ENCODE measurements at places on chromosomes 12 and 14.

DNA sequence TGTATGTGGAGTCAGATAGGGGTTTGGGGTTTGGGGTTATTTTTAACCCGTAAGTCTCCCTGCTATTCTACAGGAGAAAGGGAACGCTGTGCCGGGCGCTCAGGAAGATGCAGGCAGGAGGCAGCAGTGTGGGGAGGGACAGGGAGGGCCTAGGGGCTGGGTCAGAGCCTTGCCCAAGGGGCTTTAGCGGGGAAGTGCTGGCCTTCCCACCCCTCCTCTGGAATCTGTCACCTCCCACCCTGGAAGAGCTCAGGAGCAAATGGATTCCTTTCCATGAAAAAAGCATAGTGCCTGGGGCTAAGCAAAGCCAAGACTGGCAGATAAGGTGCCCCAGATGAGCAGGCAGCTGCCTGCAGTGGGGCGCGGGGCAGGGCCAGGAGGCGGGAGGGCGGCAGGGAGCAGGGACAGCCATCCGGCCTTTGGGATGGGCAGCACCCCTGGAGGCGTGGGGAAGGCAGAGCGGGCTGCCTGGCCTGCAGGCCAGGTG is 7.3 kb upstream of the INF2 start:
- no peak for DNase-seq

GRCh38 chr12:111842556-111843396 is 748 bp downstream of the MAPKAPK5 start:
- peak; percentile 22 for DNase-seq

DNA sequence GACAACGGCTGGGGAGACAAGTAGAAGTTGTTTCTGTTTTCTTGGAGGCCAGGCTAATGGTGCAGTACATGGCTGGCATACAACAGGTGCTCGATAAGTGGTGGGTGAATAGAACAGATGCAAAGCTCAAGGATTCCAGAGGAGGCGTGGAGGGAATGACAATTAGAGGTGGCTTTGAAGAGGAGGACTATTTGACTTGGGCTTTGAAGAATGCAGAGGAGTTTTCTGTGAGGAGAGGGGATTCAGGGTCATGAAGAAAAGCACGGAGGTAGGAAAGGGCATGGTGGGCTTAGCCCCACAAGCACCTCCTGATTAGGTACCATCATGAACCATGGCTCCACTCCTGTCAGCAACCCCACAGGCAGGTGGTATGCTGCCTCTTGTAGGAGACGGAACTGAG is 142.3 kb downstream of the RBM19 start:
- no peak for DNase-seq

- no peak for DNase-seq
Observed at GRCh38 chr12:15253990-15254389, 32.8 kb upstream of the RERG start.

DNA sequence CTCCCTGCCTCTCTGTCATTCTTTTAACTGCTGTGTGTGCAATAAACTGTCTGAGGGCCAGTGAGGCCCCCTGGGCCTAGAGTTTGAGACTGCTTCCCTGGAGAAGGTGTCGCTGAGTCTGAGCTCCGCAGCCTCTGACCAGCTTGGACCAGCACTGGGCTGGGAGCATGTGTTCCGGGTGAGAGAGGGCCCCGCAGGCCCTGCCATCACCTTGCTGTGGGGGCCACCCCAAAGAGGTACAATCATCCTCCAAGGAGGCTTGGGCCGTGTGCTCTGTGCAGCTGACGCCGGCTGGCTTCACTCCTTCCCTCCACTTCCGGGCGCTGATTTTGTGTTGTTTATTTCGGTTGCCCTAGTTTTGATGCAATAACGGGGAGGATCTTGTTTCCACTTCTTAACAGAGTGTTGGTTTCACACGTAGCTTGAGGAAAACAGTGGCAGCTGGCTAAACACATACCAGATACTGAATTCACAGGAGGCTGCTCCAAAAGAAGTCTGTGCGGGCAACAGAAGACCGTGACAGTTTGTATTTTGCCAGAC is 121.6 kb downstream of the TMEM132C start:
- DNase-seq, result no peak

DNA sequence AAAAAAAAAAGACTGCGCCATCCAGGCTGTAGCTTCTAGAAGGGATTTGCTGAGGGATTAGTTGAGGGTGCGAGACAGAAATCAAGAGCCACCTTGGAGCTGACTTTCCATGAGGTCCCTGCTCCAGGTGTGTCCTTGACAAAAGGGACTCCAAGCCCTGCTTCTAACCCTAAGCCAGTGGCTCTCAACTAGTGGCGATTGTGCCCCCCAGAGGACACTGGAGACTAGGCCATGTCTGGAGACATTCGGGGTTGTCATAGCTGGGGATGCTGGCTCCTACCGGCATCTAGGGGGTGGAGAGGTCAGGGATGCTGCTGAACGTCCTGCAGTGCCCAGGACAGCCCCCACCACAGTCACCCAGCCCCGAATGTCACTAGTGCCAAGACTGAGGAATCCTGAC is 40.6 kb downstream of the SPRING1 start:
- peak; percentile 32 for DNase-seq

DNA sequence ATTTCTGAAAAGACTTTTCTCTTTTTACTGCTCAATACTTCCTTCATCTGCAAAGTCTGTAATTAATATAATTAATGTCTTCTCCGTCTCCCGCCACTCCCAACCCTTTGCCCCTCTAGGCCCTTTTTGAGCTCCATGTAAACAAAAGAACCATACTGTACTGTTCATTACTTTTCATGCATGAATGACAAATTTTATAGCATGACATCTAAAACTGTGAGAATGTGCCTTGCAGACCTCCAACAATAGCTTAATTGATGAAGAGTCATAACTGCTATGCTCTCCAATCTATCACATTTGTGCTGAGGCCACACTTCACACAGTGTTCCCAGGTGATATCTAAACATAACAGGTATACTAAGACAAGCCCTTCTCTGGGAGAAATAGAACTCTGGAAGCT is 1122.7 kb upstream of the ATXN7L3B start:
- no peak for DNase-seq

DNA sequence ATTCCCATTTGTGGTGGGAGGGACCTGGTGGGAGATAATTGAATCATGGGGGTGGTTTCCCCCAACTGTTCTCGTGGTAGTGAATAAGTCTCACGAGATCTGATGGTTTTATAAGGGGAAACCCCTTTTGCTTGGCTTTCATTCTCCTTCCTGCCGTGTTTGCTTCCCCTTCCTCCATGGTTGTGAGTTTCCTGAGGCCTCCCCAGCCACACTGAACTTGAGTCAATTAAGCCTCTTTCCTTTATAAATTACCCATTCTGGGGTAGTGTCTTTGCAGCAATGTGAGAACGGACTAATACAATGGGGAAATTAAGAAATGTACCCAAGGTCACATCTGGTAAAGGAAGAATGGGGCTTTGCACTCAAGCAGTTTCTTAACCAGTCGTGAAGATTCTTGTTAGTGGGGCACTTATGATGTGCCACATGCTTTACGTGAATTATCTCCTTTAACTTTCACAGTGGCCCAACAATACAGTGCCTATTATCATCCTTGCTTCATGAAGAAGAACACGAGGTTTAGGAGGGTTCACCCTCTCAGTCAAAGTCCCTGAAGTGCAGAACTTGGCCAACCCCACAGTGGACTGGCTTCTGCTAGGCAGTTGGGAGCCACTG is 234.3 kb downstream of the EFCAB11 start:
- peak; percentile 73 for DNase-seq

DNA sequence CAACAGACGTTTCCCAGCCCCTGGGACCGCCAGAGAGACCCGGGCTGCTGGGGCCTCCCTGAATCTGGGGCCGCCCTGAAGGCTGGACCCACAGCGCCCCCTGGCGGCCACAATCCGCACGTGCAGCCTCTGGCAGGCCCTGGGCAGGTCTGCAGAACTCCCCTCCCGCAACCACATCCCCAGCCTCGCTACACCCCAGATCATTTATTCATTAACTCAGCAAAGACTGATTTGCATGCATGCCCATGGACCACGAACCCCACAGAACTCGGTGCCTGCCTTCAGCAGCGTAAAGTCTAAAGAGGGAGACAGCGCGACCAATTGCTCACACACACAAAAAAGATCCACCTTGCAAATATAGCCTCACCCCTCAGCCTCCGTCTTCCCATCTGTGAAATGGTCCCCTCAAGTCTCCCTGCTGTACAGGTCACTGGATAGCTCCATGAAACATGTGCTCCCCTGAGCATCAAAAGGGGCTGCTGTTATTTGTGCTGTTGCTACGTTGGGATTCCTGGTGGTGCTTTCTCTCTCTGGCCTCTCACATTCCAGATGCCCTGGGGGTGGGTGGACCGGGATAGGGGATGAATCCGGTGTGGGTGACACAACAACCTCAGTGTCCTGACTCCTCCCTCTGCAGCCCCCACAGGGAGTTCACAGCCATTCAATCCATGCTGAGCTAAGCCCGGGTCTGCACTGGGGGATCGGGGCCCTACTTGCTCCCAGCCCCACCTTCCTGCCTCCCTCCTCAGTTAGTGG is 96.4 kb downstream of the SCARB1 start:
- peak; percentile 58 for DNase-seq

- no peak for DNase-seq
Observed at GRCh38 chr12:105502426-105502930, 172.0 kb downstream of the C12orf75 start.

DNA sequence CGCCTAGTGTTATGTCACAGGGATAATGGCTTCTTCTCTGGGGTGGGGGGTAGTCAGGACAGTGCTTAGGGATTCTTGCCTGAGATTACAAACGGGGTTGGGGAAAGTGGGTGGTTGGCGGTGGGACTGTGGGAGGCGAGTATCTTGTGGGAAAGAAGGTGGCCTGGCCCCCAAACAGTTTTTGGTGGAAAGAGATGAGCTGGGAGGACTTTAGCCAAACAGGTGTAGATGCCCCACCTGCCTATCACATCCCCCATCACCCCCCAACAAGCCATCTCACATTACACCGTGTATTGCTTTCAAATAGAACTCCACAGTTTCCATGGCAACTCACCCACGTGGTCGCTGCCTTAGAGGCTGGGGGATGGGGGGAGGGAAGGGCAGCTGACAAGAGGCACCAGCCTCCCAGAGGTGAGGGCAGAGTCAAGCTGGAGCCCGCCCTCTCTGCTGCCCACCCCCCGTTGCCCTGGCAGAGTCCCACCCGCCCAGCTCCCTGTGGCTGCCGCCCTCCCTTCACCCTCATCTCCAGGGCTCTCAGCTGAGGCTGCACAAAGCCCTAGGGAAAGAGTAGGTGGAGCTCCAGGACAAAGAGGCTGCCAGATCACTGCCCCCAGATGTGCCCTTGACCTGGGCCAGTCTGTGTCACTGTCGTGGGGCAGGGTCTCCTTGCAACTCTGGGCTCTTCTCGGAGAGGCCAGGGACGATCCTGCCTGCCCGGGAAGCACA is 98.3 kb downstream of the LRRC74A start:
- no peak for DNase-seq

DNA sequence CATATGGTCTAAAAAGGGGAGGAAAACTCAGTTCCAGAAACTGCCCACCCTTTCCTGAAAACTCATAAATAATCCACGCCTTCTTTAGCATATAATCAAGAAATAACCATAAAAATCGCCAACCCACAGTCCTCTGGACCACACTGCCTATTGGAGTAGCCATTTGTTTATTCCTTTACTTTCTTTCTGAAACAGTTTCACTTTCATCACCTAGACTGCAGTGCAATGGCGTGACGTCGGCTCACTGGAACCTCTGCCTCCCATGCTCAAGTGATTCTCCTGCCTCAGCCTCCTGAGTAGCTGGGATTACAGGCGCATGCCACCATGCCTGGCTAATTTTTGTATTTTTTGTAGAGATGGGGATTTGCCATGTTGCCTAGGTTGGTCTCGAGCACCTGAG is 44.2 kb downstream of the CLMN start:
- DNase-seq, result no peak

GRCh38 chr14:35687335-35687939 is 121.7 kb downstream of the RALGAPA1 start:
- peak; percentile 57 for DNase-seq

DNA sequence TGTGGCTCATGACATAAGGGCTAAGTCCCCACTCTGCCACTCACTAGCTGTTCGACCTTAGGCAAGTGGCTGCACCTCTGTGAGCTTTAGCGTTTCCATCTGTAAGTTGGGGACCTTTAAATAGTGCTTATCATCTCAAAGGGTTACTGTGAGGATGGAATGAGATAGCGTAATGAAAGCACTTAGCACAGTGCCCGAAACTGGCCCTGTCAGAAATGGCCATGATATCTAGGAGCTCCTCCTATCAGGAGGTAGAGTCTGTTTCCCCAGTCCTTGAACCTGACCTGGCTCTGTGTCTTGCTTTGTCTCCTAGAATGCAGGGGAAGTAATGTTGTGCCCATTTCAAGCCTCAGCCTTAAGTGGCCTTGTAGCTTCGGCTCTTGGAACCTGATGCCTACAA is 211.0 kb downstream of the RBM19 start:
- DNase-seq, result no peak

GRCh38 chr14:40629144-40629543 is 977.5 kb upstream of the LRFN5 start:
- DNase-seq, result no peak

DNA sequence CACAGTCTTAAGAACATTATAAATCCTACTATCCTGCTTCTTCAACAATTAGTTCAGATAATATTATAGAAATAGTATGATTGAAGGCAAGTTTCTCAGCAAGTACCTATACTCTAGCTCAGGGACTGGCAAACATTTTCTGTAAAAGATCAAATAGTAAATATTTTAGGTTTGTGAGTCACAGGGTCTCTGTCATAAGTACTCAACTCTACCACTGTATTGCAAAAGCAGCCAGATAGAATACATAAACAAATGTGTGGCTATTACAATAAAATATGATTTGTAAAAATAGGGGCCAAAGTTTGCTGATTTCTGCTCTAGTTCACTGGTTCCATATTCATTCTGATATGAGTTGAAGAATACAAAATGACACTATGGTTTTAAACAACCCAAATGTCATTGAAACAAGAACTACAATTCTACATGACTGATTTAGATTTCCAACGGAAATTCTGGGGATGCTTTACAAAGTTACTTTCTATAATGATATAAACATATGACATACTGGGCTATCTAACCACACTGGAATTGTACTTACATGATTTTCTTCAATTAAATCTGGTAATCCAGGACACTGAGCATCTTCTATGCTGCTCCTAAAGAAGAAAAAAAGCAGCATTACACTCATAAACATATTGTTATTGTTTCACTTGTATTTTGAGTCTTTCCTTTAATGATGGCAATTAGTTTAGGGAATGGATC is 23.2 kb downstream of the LGALS3 start:
- no peak for DNase-seq

- no peak for DNase-seq
Observed at GRCh38 chr12:92582475-92582874, 120.3 kb upstream of the PLEKHG7 start.

DNA sequence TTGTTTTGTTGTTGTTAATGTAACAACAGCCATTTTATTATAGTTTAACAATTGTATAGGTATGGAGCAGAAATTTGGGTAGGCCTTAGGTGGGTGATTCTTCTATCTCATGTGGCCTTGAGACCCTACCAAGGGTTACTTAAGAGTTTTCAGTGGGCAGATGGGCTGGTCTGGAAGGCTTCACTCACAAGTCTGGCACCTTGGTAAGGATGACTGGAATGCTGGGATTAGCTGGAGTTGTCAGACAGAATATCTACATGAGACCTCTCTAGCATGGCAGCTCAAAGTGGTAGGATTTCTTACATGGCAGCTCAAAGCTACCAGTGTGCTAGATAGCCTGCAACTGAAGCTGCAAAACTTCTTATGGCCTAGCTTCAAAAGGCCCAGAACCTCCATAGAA is 2.2 kb upstream of the MARS1 start:
- DNase-seq, result no peak
